ENCODE measurements at places on chromosomes 2 and 18. TPM values are rescaled to one million over a fixed set of nuclear protein-coding genes. Genes with fewer than 3 reads are reported as not detected.
A peak's percentile ranks its signal among the peaks of the same experiment; 100 is the strongest.

DNA sequence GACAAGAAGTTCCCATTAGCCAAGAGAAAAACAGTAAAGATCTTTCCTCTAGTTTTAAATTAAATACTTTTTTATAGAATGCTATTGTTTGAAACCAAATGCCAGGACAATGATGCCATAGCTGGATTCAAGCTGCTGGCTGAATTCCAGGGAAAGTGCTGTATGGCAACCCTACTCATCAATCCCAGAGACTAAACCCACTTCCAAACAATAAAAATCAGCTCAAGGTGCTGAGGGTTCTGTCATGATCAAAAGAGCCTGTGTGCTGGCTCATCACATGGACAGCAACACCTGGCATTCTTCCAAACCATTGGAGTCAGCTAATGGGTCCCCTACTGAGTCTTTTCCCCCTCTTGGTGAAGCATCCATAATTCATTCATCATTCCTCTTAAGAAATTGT is 53.7 kb upstream of the PARD3B start:
- no peaks in the 10 kb centered on the region for H3K4me1 ChIP-seq
- peaks cover 1% of the 10 kb centered on the region for H3K27me3 ChIP-seq
- H3K27ac ChIP-seq: no peak overlapping the region
- no peak overlapping the region for H3K4me3 ChIP-seq

DNA sequence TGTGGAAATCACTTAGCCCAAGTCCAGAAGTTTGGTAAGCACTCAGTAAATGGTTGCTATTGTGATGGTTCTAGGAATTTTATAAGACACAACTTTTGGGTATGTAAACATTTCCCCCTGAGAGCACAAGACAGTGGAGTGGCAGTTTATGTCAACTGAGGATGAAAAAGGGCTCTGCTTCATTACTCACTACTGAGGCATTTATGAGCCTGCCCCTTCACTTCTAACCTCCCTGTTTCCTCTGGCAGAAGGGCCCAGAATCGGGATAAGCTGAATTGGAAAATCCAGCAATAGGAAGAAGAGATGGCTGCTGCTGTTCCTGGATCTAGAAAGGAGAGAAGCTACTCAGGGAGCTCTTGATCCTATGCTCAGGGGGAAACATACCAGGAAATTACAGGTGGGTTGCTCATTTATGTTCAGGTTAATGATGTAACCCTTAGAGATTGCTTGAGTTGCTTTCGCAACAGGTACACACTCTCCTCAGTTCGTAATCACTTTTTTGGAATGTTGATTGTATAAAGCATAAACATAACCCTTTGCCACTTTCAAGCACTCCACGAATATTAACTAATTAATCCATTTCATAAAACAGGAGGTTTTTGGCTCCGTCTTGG is 46.3 kb downstream of the ADCYAP1 start:
- H3K4me1 ChIP-seq: no peaks in the 10 kb centered on the region
- H3K36me3 ChIP-seq: no peaks in the 10 kb centered on the region
- DNase-seq: no peak
- H3K27me3 ChIP-seq: no peaks in the 10 kb centered on the region

- H3K4me3 ChIP-seq: peak overlapping the region; percentile 75
- H3K4me1 ChIP-seq: peaks cover 29% of the 10 kb centered on the region
- peak overlapping the region; percentile 83 for H3K27ac ChIP-seq
- peak; percentile 47 for DNase-seq
- H3K27me3 ChIP-seq: peaks cover 2% of the 10 kb centered on the region
These were observed 43.7 kb upstream of the SEMA4C start for GRCh38 chr2:96913398-96914202.

GRCh38 chr2:195686564-195686963 is 29.5 kb downstream of the SLC39A10 start:
- no peak overlapping the region for H3K27ac ChIP-seq
- no peak overlapping the region for H3K4me3 ChIP-seq
- peaks cover 25% of the 10 kb centered on the region for H3K4me1 ChIP-seq
- DNase-seq: no peak
- no peaks in the 10 kb centered on the region for H3K27me3 ChIP-seq
- H3K36me3 ChIP-seq: peaks cover 30% of the 10 kb centered on the region

DNA sequence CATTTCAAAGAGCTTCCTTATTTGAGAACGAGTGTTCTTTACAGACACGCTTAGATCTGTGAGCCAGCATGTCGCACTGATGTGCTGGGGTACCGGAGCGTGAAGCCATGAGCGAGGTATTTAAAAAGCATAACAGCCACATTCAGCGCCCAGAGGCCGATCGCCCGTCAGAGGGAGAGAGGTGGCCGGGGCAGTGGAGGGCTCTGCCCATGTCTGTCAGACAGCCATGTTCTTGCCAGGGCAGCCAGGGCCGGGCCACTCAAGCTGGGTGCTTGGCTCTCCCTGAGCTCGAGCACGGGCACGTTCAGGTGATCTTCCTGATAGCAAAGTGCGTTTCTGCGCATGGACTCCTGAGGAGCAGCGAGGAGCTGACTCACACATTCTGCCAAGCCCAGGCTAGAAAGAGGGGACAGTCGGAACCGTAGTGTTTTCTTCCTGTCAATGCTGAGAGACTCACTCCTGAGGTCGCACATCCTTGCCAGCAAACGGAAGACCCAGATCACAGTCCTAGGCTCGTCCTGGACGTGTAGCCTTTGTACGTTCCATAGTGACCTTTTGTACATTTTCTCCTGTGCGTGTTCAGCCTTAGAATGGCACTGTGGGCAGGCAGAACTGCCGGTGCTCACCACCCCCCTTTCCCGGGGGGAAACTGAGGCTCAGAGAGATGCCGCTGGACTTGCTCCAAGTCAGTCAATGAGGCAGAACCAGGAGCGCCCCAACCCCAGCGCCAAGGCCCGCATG is 100.7 kb downstream of the NFATC1 start:
- H3K27ac ChIP-seq: no peak overlapping the region
- no peak overlapping the region for H3K4me3 ChIP-seq
- peaks cover 5% of the 10 kb centered on the region for H3K4me1 ChIP-seq
- peaks cover 57% of the 10 kb centered on the region for H3K36me3 ChIP-seq
- DNase-seq: no peak

GRCh38 chr18:67728364-67728763 is 211.8 kb upstream of the DSEL start:
- no peak for DNase-seq
- H3K4me3 ChIP-seq: no peak overlapping the region
- no peak overlapping the region for H3K27ac ChIP-seq
- no peaks in the 10 kb centered on the region for H3K27me3 ChIP-seq
- H3K36me3 ChIP-seq: no peaks in the 10 kb centered on the region
- no peaks in the 10 kb centered on the region for H3K4me1 ChIP-seq

- peak overlapping the region; percentile 92 for H3K27ac ChIP-seq
- peaks cover 4% of the 10 kb centered on the region for H3K27me3 ChIP-seq
- peaks cover 40% of the 10 kb centered on the region for H3K4me1 ChIP-seq
- peaks cover 19% of the 10 kb centered on the region for H3K36me3 ChIP-seq
These were observed 519 bp downstream of the TEX261 start for GRCh38 chr2:70994009-70994698.

GRCh38 chr2:10352361-10352760 is 49.7 kb downstream of the HPCAL1 start:
- H3K36me3 ChIP-seq: peaks cover 7% of the 10 kb centered on the region
- peaks cover 24% of the 10 kb centered on the region for H3K4me1 ChIP-seq
- H3K27me3 ChIP-seq: no peaks in the 10 kb centered on the region

DNA sequence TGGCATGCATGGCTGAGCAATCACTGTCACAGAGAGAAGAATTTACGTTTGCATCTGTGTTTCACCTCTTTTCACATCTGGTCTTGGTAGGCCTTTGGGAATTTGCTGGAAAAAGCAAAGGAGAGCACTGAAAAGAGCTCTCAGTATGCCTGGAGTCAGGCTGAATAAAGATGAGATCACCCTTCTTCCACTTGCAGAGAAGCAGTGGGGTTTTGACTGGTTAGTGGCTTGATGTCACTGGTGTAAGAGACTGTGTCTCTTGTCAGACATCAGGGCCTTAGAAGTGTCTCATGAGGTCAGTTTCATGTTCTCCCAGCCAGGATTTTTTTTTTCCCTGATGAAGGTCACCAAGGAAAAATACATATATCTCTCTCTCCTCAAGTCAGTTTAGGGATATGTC is 353.8 kb downstream of the INSIG2 start:
- H3K4me3 ChIP-seq: no peak overlapping the region
- DNase-seq: no peak
- no peaks in the 10 kb centered on the region for H3K36me3 ChIP-seq
- no peaks in the 10 kb centered on the region for H3K4me1 ChIP-seq

DNA sequence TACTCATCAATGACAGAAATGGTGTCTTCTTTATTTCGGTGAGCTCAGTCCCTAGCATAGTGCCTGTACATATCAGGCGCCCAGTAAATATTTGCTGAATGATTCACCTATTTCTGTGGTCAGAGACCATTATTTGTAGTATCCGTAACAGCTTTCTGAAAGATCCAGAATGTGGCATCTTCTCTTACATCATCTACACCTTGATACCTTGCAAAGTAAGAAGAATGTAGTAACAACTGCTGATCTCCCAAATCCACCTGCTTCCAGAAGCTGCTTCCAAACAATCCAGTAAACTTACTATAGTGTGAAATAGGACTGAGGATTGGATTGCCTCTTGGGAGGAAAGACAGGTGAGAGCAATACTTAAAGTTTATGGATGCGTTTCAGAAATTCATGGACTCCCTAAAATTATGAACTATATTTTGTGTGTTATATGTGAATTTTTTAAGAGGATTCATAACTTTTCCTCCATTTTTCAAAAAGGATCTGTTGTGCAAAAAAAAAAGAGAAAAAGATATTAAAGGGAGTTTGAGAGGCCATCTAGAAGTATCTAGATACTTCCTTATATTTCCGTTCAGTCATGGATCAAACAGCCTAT is 945 bp upstream of the ASXL2 start:
- peak overlapping the region; percentile 90 for H3K4me3 ChIP-seq
- peak overlapping the region; percentile 96 for H3K27ac ChIP-seq
- peaks cover 51% of the 10 kb centered on the region for H3K4me1 ChIP-seq
- peaks cover 5% of the 10 kb centered on the region for H3K27me3 ChIP-seq

GRCh38 chr2:140136366-140136765 is 1356.2 kb upstream of the NXPH2 start:
- no peaks in the 10 kb centered on the region for H3K27me3 ChIP-seq
- no peaks in the 10 kb centered on the region for H3K36me3 ChIP-seq
- DNase-seq: no peak
- no peaks in the 10 kb centered on the region for H3K4me1 ChIP-seq
- H3K27ac ChIP-seq: no peak overlapping the region
- no peak overlapping the region for H3K4me3 ChIP-seq

DNA sequence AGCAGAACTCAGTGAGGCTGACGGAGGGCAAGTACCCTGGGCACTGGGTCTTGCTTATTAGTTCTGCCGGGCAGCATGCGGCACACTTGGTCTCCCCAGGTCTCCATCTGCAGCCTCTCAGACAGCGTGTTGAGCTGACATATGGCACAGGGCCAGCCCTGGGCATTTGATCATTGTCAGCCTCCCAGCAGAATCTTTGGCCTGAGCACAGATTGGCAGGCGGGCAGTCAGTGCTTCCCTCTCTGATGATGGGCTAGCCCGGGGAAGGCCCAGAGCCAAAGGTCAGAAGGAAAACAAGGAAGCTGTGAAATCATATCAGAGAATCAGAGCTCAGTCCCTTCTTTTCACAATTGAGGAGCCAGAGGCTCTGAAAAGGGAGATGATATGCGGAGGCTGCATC is 150.1 kb upstream of the LRRTM1 start:
- no peaks in the 10 kb centered on the region for H3K27me3 ChIP-seq
- no peak overlapping the region for H3K4me3 ChIP-seq
- DNase-seq: no peak
- no peak overlapping the region for H3K27ac ChIP-seq
- no peaks in the 10 kb centered on the region for H3K36me3 ChIP-seq

- H3K4me3 ChIP-seq: no peak overlapping the region
- peaks cover 56% of the 10 kb centered on the region for H3K27me3 ChIP-seq
- no peak overlapping the region for H3K27ac ChIP-seq
- peaks cover 2% of the 10 kb centered on the region for H3K36me3 ChIP-seq
These were observed 2.9 kb upstream of the ADCYAP1 start for GRCh38 chr18:901761-902160.

DNA sequence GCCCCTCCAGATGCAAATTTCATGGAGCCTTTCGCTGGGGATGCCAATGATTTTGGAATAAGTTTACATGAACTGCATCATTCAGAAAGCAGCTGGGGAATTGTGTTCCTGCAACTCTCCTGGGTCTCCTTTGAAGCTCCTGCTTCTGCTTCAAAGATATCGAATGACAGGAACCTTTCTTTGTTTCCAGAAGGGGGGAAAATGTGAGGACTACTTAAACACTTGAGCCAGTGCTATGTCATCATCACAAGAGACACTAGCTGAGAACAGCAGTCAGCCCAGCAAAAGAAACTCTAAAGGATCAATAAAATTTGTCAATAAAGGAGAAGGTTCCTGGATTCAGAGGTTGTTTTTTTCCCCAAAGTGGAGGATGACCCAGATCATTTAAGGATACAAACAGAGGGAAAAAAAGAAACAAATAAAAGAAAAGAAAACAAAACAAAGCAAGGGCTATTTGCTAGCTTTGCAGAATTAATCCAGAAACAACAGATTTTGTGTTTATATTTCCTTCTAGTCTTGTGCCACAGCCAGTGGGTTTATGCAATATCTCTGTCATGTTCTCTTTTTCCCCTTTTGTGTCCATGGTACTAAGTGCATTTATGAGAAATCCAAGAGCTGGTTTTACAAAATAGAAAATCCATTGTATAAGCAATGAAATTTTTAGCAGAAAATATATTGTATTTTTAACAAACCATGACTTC is 463.7 kb downstream of the CDH2 start:
- no peaks in the 10 kb centered on the region for H3K4me1 ChIP-seq
- no peak for DNase-seq
- no peaks in the 10 kb centered on the region for H3K27me3 ChIP-seq
- no peak overlapping the region for H3K4me3 ChIP-seq
- H3K27ac ChIP-seq: no peak overlapping the region

- H3K36me3 ChIP-seq: no peaks in the 10 kb centered on the region
- H3K27ac ChIP-seq: no peak overlapping the region
- H3K27me3 ChIP-seq: no peaks in the 10 kb centered on the region
- no peak overlapping the region for H3K4me3 ChIP-seq
These were observed 144.4 kb downstream of the GFPT1 start for GRCh38 chr2:69242651-69243051.

DNA sequence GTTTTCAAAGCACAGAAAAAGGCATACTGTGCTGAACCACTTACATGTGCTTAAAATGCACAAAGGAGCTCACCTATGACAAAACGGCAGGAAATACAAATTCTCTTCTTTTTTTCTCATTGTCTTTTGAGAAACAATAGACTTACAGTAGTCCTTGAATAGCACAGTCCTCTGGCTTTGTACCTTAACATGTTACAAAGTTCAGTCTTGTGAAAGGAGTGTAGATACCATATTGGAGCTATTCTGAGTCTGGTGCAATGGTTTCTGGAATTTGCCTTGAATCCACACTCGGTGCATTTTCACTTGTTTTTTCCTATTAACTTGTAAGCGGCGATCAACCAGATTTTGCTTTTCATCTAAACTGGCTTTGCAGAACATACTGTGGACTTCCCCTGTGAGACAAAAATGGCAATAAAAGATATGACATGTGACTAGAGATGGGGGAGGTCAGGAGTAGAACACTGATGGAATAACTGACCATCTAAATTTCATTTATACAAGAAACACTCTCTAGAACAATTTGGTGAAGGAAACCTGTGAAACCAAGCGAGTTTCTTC is 109.7 kb downstream of the METTL8 start:
- H3K36me3 ChIP-seq: peaks cover 31% of the 10 kb centered on the region
- peak overlapping the region; percentile 35 for H3K4me3 ChIP-seq
- peaks cover 68% of the 10 kb centered on the region for H3K4me1 ChIP-seq
- H3K27me3 ChIP-seq: no peaks in the 10 kb centered on the region
- no peak for DNase-seq

TIGD1 gene
- 8.9 TPM for total RNA-seq

GAL3ST2 gene
- 0.51 TPM for total RNA-seq

RUFY4 gene
- 0.64 TPM for total RNA-seq

CPO gene
- not detected for total RNA-seq

All from activated T-helper 1 cell treated with anti-CD3 and anti-CD28 coated beads, Interleukin-12 subunit alpha, Interleukin-12 subunit beta, Interleukin-2, Interleukin-4 antibody, amounts not matched to agents 30 ng/mL and 10 ng/mL and 1 ng/mL, durations not matched to agents 14 hours and 24 hours and 36 hours (primary cell).